ENCODE measurements at places on chromosomes 7 and 10.
A peak's percentile ranks its signal among the peaks of the same experiment; 100 is the strongest.

GRCh38 chr7:7919449-7919945 lies 49.1 kb upstream of the GLCCI1 start:
- no peaks in the 10 kb centered on the region for H3K27me3 ChIP-seq
- DNase-seq, result no peak
- H3K4me1 ChIP-seq, result peaks cover 12% of the 10 kb centered on the region
- no peak overlapping the region for H3K27ac ChIP-seq
- no peaks in the 10 kb centered on the region for H3K36me3 ChIP-seq

DNA sequence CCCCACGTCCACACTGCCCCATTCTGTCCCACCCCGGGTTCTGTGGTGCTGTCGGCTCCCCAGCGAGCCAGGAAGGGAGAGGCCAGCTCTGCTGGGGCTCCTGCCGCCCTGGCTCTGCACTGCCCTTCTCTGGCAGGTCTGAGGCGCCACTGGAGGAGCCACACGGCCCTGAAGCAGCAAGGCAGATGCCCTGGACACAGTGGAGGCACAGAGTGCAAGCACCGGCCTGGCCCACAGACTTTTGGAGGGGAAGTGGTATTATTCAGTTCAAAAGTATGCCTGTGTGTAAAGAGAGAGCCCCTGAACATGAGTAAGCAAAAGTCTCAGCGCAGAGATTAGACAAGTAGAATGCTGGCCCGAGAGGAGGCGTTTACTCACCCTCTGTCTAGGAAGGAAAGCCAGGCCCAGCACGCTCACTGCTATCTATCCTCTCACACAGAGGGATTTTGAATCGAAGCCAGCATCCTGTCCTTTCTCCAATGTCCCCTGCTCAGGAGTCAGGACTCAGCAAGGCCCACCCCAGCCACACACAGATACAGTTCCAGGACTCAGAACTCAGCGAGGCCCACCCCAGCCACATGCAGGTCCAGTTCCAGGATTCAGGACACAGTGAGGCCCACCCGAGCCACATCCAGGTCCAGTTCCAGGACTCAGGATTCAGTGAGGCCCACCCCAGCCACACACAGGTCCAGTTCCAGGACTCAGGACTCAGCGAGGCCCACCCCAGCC lies 115.0 kb downstream of the EGFR start:
- no peaks in the 10 kb centered on the region for H3K27me3 ChIP-seq
- H3K4me1 ChIP-seq, result peaks cover 28% of the 10 kb centered on the region
- H3K36me3 ChIP-seq, result peaks cover 10% of the 10 kb centered on the region
- no peak for DNase-seq

DNA sequence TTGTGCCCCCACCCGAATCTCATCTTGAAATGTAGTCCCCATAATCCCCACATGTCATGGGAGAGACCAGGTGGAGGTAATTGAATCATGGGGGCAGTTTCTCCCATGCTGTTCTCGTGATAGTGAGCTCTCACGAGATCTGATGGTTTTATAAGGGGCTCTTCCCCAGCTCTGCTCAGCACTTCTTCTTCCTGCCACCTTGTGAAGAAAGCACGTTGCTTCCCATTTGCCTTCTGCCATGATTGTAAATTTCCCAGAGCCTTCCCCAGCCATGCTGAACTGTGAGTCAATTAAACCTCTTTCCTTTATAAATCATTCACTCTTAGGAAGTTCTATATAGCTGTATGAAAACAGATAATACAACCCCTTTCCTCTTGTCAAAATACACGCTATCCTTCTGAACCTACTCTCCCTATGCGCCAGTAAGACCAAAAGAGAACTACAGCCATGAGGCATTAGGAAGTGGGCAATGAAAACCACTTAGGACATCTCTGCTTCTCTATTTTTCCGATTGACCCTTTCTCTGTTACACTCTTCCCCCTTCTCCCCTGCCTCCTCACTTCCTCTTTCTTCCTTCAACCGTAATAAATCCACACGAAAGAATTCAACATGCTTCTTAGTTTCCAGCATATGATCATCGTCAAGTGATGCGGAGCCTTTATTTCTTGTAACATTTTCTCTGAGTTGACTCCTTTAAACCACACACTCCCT lies 101.2 kb upstream of the WDR11 start:
- H3K4me3 ChIP-seq, result no peak overlapping the region
- H3K27me3 ChIP-seq, result peaks cover 24% of the 10 kb centered on the region
- no peaks in the 10 kb centered on the region for H3K36me3 ChIP-seq
- no peak overlapping the region for H3K27ac ChIP-seq
- no peak for DNase-seq

DNA sequence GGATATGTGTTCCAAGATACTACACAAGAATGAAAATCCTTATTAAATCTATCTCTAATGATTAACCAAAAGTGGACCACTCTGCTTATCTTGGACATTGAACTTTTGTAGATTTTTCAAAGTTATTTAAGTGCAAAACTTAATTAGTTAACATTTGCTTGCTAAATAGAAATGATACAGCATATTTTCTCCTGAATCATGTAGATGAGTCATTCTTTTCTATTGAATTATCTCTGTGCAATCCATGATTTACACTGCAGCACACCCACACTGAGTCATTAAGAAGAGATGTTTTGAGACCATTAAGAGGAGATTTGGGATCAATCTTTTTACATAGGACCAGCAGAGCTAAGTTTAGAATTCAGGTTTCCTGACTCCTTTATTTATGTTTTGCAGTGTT lies 6.6 kb upstream of the ABCC2 start:
- no peak for DNase-seq
- peaks cover 20% of the 10 kb centered on the region for H3K4me1 ChIP-seq

DNA sequence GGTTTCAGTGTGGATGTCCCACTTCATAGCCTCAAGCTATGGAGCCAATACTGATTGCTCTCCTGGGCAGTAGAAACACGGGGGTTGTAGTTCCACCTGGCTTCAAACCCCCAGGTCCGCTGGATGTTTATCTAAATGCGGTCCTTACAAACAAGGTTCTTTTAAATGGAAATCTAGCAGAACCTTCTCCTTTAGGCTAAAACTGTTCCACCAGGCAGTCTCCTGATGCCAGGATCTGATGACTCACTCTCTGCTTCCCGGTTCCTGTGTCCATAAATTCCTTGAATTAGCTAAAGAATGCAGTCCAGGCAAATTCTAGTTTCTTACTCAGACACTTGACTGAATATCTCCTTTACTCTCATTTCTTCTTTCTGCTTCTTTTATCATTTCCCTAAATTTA lies 108.4 kb upstream of the FAM3C start:
- no peaks in the 10 kb centered on the region for H3K4me1 ChIP-seq
- H3K27ac ChIP-seq, result no peak overlapping the region
- H3K27me3 ChIP-seq, result no peaks in the 10 kb centered on the region
- DNase-seq, result no peak
- H3K36me3 ChIP-seq, result peaks cover 4% of the 10 kb centered on the region
- no peak overlapping the region for H3K4me3 ChIP-seq

GRCh38 chr7:111174510-111174909 lies 83.6 kb downstream of the LRRN3 start:
- no peak overlapping the region for H3K4me3 ChIP-seq
- no peaks in the 10 kb centered on the region for H3K27me3 ChIP-seq
- DNase-seq, result no peak
- peaks cover 13% of the 10 kb centered on the region for H3K36me3 ChIP-seq

DNA sequence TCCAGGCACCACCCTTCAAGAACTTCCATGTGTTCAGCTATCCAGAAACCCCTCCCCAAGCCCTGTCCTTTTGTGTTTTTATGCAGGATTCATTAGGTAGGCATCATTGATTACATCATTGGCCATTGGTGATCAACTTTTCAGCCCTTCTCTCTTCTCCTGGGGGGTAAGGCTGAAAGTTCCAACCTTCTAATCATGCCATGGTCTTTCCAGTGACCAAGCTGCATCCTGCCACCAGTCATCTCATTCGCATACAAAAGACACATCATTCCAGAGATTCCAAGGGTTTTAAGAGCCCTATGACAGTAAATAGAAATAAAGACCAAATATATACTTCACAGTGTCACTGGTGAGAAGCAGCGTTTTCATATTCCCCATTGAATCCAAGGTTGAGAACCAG lies 48.2 kb downstream of the DNAJC12 start:
- no peak overlapping the region for H3K4me3 ChIP-seq
- DNase-seq, result no peak
- no peak overlapping the region for H3K27ac ChIP-seq
- H3K36me3 ChIP-seq, result no peaks in the 10 kb centered on the region

GRCh38 chr7:41773756-41774155 lies 70.9 kb upstream of the INHBA start:
- no peaks in the 10 kb centered on the region for H3K4me1 ChIP-seq
- H3K36me3 ChIP-seq, result no peaks in the 10 kb centered on the region
- no peaks in the 10 kb centered on the region for H3K27me3 ChIP-seq
- no peak overlapping the region for H3K27ac ChIP-seq

- no peak for DNase-seq
- no peaks in the 10 kb centered on the region for H3K36me3 ChIP-seq
- H3K27ac ChIP-seq, result no peak overlapping the region
- H3K4me3 ChIP-seq, result no peak overlapping the region
These were observed 120.1 kb upstream of the PRR15 start for GRCh38 chr7:29443552-29443951.

DNA sequence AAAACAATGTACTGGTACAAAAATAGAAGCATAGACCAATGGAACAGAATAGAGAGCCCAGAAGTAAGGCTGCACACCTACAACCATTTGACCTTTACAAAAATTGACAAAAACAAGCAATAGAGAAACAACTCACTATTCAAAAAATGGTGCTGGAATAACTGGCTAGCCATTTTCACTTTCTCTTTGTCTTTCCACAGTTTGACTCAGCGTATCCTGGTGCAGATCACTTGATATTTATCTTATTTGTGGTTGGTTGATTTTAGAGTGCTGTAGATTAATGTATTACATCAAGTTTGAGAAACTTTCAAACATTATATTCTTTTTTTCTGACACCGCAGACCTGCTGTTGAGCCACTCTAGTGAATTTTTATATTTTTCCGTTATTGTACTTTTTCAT lies 381.4 kb downstream of the DGKB start:
- H3K36me3 ChIP-seq, result no peaks in the 10 kb centered on the region
- H3K4me1 ChIP-seq, result no peaks in the 10 kb centered on the region
- no peak for DNase-seq
- H3K27ac ChIP-seq, result no peak overlapping the region
- H3K27me3 ChIP-seq, result no peaks in the 10 kb centered on the region

GRCh38 chr10:76899490-76899889 lies 738.1 kb downstream of the KCNMA1 start:
- no peaks in the 10 kb centered on the region for H3K4me1 ChIP-seq
- peaks cover 8% of the 10 kb centered on the region for H3K27me3 ChIP-seq
- no peak overlapping the region for H3K27ac ChIP-seq
- H3K4me3 ChIP-seq, result no peak overlapping the region

DNA sequence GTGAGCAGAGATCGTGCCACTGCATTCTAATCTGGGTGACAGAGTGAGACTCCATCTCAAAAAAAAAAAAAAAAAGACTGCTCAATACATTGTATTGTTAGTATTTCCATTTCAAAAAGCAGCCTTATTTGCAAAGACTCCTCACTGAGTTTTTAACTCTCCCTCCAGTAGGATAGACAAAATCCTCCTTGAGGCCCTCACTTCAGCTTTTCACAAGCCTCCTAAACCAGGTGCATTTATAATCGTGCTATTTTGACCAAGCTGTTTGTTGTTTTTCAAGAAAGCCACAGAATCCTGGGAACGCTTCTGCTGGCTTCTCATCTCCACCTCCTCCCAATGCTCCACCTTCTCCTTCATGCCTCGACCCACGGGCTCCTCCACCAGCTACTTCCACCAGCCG lies 6.3 kb upstream of the DDIT4 start:
- H3K36me3 ChIP-seq, result no peaks in the 10 kb centered on the region
- no peak overlapping the region for H3K4me3 ChIP-seq
- H3K27me3 ChIP-seq, result no peaks in the 10 kb centered on the region
- H3K27ac ChIP-seq, result no peak overlapping the region
- H3K4me1 ChIP-seq, result peaks cover 30% of the 10 kb centered on the region

GRCh38 chr10:12921163-12921562 lies 80.3 kb downstream of the CCDC3 start:
- H3K27me3 ChIP-seq, result no peaks in the 10 kb centered on the region
- no peak overlapping the region for H3K27ac ChIP-seq
- no peak overlapping the region for H3K4me3 ChIP-seq
- H3K4me1 ChIP-seq, result peaks cover 15% of the 10 kb centered on the region
- DNase-seq, result no peak

GRCh38 chr10:62662486-62662885 lies 142.0 kb upstream of the ADO start:
- no peak for DNase-seq
- no peak overlapping the region for H3K4me3 ChIP-seq
- H3K36me3 ChIP-seq, result no peaks in the 10 kb centered on the region
- H3K4me1 ChIP-seq, result no peaks in the 10 kb centered on the region
- H3K27me3 ChIP-seq, result peaks cover 16% of the 10 kb centered on the region

GRCh38 chr7:47875998-47876744 lies 72.1 kb downstream of the PKD1L1 start:
- H3K27me3 ChIP-seq, result peaks cover 16% of the 10 kb centered on the region
- H3K4me1 ChIP-seq, result peaks cover 8% of the 10 kb centered on the region
- H3K4me3 ChIP-seq, result no peak overlapping the region
- H3K36me3 ChIP-seq, result no peaks in the 10 kb centered on the region
- H3K27ac ChIP-seq, result no peak overlapping the region

DNA sequence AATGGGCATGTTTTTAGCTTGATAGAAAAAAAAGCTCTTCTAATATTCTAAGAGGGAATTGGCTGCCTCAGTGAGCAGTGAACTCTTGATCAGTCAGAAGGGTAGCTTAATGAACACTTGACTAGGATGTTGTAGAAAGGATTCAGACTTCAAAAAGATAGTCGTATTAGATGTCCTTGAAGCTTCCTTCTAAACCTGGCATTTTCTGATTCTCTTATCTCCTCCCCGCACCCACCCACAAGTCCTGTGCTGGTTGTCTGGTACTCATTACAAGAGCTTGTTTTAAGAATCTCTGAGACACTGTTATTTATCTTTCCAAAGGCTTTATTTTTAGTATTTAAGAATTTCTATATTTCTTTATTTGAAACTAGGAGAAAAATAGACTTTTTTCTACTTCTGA lies 7.4 kb upstream of the SMIM30 start:
- no peaks in the 10 kb centered on the region for H3K27me3 ChIP-seq
- H3K4me3 ChIP-seq, result no peak overlapping the region
- H3K4me1 ChIP-seq, result no peaks in the 10 kb centered on the region
- no peak overlapping the region for H3K27ac ChIP-seq

- H3K4me3 ChIP-seq, result no peak overlapping the region
- H3K36me3 ChIP-seq, result no peaks in the 10 kb centered on the region
- H3K4me1 ChIP-seq, result peaks cover 15% of the 10 kb centered on the region
- no peak for DNase-seq
- H3K27me3 ChIP-seq, result no peaks in the 10 kb centered on the region
These were observed 288.2 kb downstream of the ADK start for GRCh38 chr10:74439213-74439612.

- H3K4me3 ChIP-seq, result no peak overlapping the region
- H3K27me3 ChIP-seq, result no peaks in the 10 kb centered on the region
- H3K27ac ChIP-seq, result no peak overlapping the region
These were observed 35.4 kb upstream of the HPS1 start for GRCh38 chr10:98482096-98482495.

- no peak for DNase-seq
- H3K36me3 ChIP-seq, result no peaks in the 10 kb centered on the region
- no peak overlapping the region for H3K27ac ChIP-seq
- no peak overlapping the region for H3K4me3 ChIP-seq
These were observed 177.2 kb downstream of the TAX1BP1 start for GRCh38 chr7:27917119-27917518.

DNA sequence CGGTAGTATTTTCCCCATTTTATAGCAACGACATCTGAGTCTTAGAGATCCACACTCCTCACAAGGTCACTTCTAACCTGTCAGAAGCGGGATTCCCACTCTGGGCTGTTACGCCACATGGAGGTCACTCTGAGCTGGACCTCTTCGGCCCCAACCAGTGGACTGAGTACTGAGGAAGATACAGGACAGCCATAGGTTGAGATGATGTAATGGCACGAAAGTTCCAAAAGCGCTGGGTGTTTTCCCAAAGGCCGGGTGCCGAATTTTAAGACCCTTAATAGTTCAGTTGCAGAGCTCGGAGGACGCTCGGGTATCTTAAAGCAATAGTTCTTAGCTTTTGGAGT lies 699 bp downstream of the GHITM start:
- peaks cover 7% of the 10 kb centered on the region for H3K27me3 ChIP-seq
- no peak for DNase-seq
- H3K27ac ChIP-seq, result peak overlapping the region; percentile 93
- peaks cover 26% of the 10 kb centered on the region for H3K4me1 ChIP-seq

Measured in type B pancreatic cell (in vitro differentiated cells).